ENCODE measurements at places on chromosomes 7 and 10.

DNA sequence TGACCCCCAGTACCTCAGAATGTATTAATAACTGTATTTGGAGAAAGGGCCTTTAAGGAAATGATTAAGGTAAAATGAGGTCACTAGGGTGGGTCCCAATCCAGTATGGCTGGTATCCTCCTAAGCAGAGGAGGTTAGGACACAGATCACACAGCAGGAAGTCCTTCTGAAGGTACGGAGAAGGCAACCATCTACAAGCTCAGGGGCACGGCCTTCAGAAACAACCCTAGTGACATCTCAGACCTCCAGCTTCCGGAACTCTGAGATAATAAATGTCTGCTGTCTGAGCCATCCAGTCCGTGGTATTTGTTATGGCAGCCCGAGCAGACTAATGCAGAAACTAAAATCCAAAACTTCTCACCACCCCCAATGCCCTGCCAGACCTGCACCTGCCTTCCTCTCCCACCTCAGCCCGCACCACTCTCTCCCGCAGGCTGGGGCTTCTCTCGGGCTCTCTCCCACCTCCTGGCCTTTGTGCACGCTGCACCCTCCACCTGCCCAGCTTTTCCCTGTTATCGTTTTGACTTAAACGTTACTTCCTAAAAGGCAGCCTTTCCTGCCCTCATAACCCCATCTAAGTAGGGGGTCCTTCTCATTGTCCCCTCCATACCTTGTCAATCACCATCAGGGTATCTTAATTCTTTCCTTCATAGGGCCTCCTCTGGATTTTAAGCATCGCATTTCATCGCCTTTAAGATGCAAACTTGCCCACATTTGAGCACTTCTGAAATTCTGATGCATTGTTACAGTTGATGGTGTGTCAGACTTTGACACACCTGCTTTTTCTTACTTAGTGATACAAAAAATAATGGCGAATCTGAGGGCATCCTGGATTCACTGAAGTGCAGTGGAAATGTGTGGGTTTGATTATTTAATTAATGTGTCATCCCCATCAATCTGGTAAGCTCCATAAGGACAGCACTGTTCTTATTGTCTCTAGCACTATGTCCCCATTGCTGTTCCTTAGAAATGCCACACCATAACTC is 32.2 kb upstream of the AQP1 start:
- DNase-seq, result no peak

GRCh38 chr7:87316846-87317552 is 28.5 kb upstream of the CROT start:
- DNase-seq, result peak; percentile 66

- DNase-seq, result no peak
Observed at GRCh38 chr7:21675255-21675654, 132.4 kb downstream of the DNAH11 start.

DNA sequence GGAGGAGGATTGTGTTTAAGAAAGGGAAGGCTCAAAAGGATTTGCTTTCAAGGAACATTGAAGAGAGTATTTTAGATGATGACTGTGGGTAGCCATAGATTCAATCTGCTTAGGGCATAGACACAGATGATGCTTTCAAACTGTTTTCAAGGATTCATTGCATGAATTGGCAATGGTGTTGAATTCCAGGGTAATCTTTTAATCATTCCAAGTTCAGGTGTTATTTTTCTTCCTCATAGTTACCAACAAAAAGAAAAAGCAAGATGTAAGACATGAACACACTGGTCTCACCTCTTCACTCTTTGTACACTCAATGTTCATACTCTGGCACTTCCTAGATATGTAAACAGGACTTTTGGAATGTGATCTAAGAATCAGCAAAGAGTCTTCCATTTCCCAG is 167.0 kb upstream of the RHOBTB1 start:
- no peak for DNase-seq

DNA sequence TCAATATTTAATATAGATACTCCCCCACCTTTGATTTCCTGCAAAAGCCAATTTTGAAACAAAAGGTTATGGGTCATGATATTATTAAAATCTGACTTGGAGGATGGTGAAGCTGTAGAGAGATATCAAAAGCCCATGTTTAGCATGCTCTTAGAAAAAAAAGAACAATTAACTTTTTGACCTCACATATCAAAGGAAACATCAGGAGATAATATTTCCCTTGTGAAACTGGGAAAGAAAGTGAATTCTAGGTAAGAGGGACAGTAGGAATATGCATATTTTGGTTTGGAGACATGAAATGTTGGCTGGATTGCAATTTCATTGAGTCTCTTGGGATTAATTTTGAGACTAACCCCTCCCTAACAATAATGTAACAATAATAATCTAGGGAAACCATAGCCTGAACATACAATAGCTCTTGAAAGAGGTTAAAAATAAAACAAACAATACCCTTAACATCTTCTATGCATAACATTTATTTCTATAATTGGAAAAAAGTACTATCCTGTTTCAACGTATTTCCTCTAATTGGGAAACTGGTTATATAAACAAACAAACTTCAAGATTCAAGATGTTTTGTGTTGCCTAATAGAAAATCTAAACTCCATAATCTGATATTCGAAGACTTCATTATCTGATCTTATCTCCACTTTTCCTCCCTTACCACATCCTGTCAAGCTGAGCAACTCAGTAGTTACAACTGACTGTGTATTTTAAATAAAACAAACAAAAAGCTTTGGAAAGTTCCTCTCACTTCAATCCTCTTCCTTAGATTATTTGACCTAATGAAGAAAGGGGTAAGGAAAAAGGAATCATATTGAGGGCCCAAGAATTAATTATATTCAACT is 14.8 kb downstream of the TMEM26 start:
- no peak for DNase-seq

GRCh38 chr10:101859530-101859929 is 15.9 kb upstream of the KCNIP2 start:
- DNase-seq, result no peak

- DNase-seq, result no peak
Observed at GRCh38 chr7:13286916-13287315, 599.5 kb downstream of the ARL4A start.

Measured in myocyte (in vitro differentiated cells).